Naive thymus-derived CD4-positive, alpha-beta T cell (primary cell): ENCODE measurements at places on chromosomes 4 and X. TPM values are rescaled to one million over a fixed set of nuclear protein-coding genes. Genes with fewer than 3 reads are reported as not detected.

Gene DHX15
- 183 and 186 TPM in 2 replicates for total RNA-seq

Gene MAGEB18
- not detected for total RNA-seq

Gene SLC38A5
- total RNA-seq, result 72.7 and 75.5 TPM in 2 replicates

Gene SPIN2A
- total RNA-seq, result 1.0 TPM
